Stimulated activated CD8-positive, alpha-beta memory T cell treated with anti-CD3 and anti-CD28 coated beads, Interleukin-15, amount 100 ng/mL, for 4 hours (primary cell): ENCODE measurements at places on chromosomes 13 and 19.

- DNase-seq, result no peak
Observed at GRCh38 chr13:73224703-73225102, 165.9 kb downstream of the KLF5 start.

DNA sequence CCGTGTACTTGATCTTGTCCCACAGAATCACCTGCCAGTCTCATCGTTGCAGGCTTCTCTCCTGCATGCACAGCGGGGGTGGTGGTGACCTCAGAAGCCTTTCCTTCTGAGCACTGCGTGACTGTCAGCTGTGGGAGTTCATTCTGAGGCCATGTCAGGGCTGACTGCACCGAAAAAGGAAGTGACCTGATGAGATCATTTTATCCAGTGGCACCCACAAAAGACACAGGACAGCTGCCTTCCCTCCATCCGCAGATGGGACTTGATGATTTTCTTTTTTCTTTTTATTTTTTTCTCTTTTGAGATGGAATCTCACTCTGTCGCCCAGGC, 89.7 kb downstream of the RAB20 start:
- no peak for DNase-seq

DNA sequence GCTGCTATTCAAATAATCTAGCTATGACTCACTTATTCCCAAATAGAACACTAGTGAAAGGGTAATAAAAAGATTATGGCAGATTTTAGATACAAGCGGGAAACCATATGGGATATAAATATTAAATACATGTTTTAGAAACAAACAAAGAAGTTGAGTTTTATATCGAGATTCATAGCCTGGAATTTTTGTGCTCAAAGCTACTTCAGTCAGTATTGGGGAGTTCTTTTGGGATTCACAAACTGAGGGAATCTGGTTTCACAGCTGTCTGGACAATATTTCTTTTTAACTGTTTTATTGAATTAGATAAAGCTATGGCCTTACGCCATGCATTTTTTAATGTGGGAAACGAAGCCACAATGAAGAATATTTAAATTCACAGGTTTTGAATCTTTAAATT, 257.1 kb upstream of the PCDH20 start:
- no peak for DNase-seq

DNA sequence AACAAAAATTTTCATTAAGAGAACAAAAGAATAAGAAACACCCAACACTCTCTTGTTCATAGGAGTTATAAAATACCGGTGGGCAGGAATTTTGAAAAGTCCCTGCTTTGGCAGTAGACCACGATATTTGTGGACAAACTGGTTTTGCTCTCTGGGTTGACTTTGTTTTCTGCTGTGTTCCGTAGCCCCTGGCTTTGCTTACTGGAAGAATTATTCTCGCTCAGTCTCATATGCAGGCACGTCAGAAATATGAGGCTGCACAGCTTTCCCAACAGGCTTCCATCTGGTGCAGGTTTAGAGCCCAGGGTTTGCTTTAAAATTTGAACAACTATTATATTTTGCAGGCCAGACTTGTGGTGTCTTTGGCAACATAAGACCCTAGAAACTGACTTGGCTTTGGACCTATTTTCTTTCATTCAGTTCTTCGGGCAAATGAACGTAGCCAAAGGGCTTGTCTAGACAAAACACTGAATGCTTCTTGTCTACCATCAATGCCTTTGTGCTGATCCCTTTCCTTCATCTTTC, 2012.6 kb downstream of the PCDH9 start:
- DNase-seq, result no peak

DNA sequence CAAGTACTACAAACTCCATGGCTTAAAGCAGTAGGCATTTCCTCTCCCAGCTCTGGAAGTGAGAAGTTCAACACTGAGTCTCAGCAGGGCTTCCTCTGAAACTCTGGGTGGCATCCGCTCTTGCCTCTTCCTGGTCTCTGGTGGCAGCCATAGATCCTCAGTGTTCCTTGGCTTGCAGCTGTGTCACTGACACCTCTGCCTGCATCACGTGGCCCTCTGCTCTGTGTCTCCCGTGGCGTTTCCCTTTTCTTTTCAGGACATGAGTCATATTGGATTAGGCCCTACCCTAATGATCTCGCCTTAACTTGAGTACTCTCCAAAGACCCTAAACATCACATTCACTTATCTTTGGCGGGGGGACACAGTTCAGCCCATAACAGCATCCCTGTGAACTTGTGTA, 466.7 kb downstream of the MYO16 start:
- no peak for DNase-seq

DNA sequence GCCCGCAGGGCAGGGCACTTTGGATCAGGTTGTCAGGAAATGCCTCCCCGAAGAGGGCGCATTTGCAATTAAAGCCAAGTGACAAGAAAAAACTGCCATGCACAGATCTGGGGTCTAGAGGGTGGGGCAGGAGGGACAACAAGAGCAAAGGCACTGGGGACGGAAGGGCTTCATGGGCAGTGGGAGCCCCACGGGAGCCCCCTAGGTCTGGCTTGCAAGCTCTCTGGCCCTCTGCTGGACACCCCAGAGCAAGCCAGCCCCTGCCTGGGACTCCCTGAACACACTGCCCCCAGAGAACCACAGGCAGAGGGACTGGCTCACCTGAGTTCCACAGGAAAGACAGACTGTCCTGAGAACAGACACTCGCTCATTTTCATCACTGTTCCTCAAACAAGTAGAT, 30.2 kb upstream of the C19orf12 start:
- DNase-seq, result no peak

DNA sequence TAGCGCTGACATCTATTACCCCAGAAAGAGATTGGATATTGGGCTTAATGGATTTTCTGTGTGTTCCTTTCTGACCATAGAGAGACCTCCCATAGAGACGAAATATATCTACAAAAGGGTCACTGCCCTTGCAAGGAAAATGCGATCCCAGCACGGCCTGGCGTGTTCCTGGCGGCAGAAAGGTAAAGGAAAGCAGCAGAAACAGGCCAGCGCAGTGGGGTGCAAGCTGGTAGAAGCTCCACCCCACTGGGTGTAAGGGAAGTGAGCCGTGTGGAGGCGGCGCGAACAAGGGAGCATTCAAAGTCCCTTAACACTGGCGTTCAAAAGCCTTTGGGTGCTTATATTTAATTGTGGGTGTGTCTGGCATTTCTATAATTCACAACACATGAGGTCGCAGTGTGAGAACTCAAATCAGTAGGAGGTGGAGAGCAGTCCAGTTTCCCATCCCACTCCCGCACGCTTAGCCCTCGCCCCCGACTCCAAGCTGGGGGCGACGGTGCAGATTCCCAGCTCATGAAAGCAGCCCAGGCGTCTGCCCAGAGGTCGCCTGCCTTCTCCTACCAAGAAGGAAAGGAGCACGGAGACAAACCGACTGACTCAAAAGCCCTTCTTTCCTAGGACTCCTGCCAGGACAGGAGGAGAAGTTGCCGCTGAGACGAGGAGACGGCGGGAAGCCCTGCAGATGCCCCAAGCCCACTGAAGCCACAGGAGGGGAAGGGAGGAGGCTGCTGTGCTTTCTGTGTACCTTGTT, 478.4 kb downstream of the FOXO1 start:
- no peak for DNase-seq

DNA sequence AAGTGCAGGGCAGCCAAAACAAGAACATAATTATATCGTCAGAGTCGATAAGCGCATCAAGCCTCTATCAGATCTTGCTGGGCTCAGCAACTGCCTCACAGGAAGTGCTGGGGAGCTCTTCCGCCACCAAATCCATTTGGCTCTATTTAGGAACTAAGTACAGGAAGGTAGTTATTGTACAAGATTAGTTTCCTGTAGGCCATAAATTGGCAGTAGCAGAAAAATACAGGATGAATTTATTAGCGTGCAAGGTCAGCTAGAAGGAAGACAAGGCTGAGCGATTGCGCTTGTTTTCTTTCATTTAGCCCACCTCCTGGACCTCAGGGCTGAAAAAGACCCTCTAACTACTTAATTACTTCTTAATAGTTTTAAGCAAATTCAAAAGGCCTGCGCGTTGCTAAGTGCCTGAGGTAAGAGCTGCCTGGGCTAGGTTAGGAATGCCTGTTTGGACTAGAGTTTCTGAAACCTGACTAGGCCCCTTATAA, 118.5 kb downstream of the IRS2 start:
- DNase-seq, result no peak
